ENCODE measurements at places on chromosomes 13 and 19. TPM values are rescaled to one million over a fixed set of nuclear protein-coding genes. Genes with fewer than 3 reads are reported as not detected.
A peak's percentile ranks its signal among the peaks of the same experiment; 100 is the strongest.

GRCh38 chr13:50104493-50104892, 89.2 kb downstream of the KCNRG start:
- peaks cover 27% of the 10 kb centered on the region for H3K36me3 ChIP-seq
- H3K27ac ChIP-seq: no peak overlapping the region
- no peaks in the 10 kb centered on the region for H3K4me1 ChIP-seq
- DNase-seq: no peak
- H3K27me3 ChIP-seq: no peaks in the 10 kb centered on the region

- H3K27ac ChIP-seq: no peak overlapping the region
- DNase-seq: peak; percentile 89
- no peaks in the 10 kb centered on the region for H3K36me3 ChIP-seq
- H3K4me3 ChIP-seq: no peak overlapping the region
- H3K4me1 ChIP-seq: peaks cover 51% of the 10 kb centered on the region
Measured at GRCh38 chr19:1767464-1767933, 14.2 kb downstream of the ONECUT3 start.

ODAD3 gene
- total RNA-seq: 0.51 TPM

GRCh38 chr19:5397804-5398692, 57.2 kb upstream of the ZNRF4 start:
- H3K4me3 ChIP-seq: no peak overlapping the region
- H3K4me1 ChIP-seq: no peaks in the 10 kb centered on the region
- no peak overlapping the region for H3K27ac ChIP-seq
- no peaks in the 10 kb centered on the region for H3K27me3 ChIP-seq
- DNase-seq: peak; percentile 78

DNA sequence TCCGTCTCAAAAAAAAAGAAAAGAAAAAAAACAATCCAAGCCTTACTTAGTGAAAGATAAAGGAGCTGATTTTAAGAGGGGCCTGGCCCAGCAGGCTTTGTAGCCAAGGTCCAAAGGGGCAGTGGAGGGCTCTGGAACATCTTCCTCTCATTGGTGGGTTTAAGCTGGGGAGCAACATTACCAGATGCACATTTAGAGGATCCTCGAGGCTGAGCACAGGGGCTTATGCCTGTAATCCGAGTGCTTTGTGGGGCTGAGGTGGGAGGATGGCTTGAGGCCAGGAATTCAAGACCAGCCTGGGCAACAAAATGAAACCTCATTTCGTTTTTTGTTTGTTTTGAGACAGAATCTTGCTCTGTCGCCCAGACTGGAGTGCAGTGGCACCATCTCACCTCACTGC, 8.0 kb upstream of the TMEM160 start:
- H3K4me1 ChIP-seq: peaks cover 3% of the 10 kb centered on the region
- no peak overlapping the region for H3K4me3 ChIP-seq
- no peak for DNase-seq
- H3K36me3 ChIP-seq: no peaks in the 10 kb centered on the region
- H3K27ac ChIP-seq: no peak overlapping the region

OR7A5 gene
- not detected for total RNA-seq

- H3K4me3 ChIP-seq: no peak overlapping the region
- no peaks in the 10 kb centered on the region for H3K36me3 ChIP-seq
- H3K27ac ChIP-seq: no peak overlapping the region
- no peaks in the 10 kb centered on the region for H3K27me3 ChIP-seq
Measured at GRCh38 chr19:39759457-39760184, 19.0 kb upstream of the LEUTX start.

GRCh38 chr19:2331601-2332246, 3.2 kb downstream of the SPPL2B start:
- H3K27me3 ChIP-seq: no peaks in the 10 kb centered on the region
- peaks cover 30% of the 10 kb centered on the region for H3K36me3 ChIP-seq
- no peak overlapping the region for H3K27ac ChIP-seq
- no peak for DNase-seq
- peaks cover 28% of the 10 kb centered on the region for H3K4me1 ChIP-seq
- no peak overlapping the region for H3K4me3 ChIP-seq

LRG1 gene
- 11.7 TPM for total RNA-seq

DNA sequence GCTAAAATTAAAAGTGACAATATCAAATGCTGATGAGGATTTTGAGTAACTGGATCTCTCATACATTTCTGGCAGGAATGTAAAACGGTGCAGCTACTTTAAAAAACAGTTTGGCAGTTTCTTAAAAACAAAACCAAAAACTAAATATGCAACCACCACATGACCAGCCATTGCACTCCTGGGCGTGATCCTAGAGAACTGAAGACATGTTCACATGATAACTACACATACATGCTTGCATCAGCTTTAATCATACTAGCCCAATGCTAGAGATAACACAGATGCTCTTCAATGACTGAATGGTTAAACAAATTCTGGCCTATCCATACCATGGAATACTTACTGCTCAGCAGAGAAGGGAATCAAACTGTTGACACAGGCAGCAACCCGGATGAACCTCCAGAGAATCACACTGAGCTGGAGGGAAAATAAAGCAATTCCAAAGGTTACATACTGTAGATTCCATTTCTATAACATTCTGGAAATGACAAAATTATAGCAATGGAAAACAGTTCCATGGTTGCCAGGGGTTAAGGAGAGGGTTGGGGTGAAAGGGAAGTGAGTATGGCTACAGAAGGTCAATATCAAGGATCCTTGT, 25.5 kb upstream of the NAXD start:
- no peaks in the 10 kb centered on the region for H3K36me3 ChIP-seq
- H3K27ac ChIP-seq: no peak overlapping the region
- no peaks in the 10 kb centered on the region for H3K27me3 ChIP-seq
- no peak for DNase-seq
- no peak overlapping the region for H3K4me3 ChIP-seq

DNA sequence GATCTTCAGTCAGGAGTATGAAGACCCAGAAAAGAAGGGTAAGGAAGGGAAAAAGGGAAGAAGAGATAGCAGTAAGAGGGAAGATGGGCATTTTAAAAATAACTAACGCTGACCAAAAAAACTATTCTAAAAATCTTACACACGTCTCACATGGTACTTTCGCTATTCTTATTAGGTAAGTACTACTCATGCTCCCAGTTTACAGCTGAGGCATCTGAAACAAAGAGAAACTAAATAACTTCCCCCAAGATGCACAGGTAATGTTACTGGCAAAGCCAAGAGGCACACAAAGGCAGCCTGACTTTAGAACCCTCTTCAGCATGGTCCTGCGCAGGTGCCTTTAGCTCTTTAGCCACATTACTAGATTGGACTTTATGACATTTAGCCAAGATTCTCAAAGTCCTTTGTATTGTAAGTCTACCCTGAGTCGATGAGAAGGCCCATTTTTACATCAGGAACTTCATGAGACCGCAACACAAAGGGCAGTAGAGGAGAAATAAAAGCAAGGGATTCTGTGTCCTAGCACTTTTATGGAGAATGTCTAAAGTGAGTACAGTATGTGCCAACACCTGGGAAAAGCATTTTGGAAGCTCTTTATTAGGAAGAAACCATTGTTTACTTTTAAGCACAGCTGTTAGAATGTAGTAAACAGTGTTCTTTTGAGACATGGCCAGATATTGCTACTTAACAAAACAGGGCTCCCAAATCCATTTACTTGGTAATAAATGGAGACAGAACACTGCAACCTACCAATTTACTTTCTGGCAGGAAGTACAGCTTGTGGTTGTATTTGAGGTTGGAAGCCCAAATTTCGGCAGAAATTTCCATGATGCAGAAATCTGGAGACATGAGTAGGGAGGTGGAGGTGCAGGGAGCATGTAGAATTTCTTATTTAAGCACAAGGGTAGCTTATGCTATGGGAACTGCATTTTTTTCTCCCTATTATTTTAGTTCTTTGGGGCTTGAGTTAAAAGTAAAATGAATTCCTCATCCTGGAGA, 250.7 kb downstream of the KCTD12 start:
- H3K4me1 ChIP-seq: no peaks in the 10 kb centered on the region
- no peak overlapping the region for H3K27ac ChIP-seq
- DNase-seq: no peak
- H3K27me3 ChIP-seq: no peaks in the 10 kb centered on the region

GRCh38 chr19:19655051-19655594, 8.4 kb downstream of the ATP13A1 start:
- no peak for DNase-seq
- peaks cover 98% of the 10 kb centered on the region for H3K36me3 ChIP-seq
- H3K4me1 ChIP-seq: no peaks in the 10 kb centered on the region
- H3K27ac ChIP-seq: no peak overlapping the region
- no peaks in the 10 kb centered on the region for H3K27me3 ChIP-seq

CACNG8 gene
- not detected for total RNA-seq

SCGB2B2 gene
- not detected for total RNA-seq

DNA sequence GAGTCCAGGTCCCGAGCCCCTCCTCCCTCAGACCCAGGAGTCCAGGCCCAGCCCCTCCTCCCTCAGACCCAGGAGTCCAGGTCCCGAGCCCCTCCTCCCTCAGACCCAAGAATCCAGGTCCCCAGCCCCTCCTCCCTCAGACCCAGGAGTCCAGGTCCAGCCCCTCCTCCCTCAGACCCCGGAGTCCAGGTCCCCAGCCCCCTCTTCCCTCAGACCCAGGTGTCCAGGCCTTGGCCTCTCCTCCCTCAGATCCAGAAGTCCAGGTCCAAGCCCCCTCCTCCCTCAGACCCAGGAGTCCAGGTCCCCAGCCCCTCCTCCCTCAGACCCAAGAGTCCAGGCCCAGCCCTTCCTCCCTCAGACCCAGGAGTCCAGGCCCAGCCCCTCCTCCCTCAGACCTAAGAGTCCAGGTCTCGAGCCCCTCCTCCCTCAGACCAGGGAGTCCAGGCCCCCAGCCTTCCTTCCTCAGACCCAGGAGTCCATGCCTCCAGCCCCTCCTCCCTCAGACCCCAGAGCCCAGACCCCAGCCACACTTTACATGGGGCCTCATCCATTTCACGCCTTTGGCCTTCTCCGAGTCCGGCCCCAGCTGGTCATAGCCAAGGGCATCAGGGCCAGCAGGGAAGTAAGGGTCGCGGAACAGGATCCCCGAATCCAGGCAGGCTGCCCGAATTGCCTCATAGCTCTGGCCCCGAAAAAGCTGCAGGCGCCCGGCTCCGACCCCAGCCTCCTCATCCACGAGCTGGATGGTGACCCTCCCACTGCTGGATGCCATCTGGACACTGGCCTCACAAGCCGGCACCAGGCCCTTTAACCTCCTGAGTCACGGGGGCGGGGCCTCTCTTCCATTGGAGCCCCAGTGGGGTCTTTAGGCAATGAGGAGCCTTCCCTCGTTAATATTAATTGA, 628 bp downstream of the CAPN12 start:
- peak; percentile 31 for DNase-seq
- H3K4me3 ChIP-seq: no peak overlapping the region
- no peaks in the 10 kb centered on the region for H3K27me3 ChIP-seq
- H3K36me3 ChIP-seq: no peaks in the 10 kb centered on the region

DNA sequence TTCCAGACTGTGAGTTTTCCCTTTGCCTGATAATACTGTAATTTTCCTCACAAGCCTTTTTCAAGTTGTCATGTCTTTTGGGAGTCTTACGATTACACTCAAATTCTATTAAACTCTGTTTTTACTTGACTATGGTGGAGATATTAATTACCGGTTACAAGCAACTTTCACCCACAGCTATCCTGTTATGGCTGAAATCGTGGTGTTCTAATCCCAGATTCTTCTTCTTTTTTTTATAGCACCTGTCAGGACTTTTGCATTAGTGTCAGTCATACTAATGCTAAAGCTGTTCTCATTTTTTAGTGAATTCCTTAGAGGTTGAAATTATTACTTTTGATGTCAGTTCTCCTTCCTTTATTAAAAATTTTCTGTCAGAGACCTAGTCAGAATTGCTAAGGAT, 187.8 kb upstream of the CSNK1A1L start:
- H3K27ac ChIP-seq: no peak overlapping the region
- H3K4me3 ChIP-seq: no peak overlapping the region
- no peaks in the 10 kb centered on the region for H3K36me3 ChIP-seq
- no peaks in the 10 kb centered on the region for H3K27me3 ChIP-seq

DNA sequence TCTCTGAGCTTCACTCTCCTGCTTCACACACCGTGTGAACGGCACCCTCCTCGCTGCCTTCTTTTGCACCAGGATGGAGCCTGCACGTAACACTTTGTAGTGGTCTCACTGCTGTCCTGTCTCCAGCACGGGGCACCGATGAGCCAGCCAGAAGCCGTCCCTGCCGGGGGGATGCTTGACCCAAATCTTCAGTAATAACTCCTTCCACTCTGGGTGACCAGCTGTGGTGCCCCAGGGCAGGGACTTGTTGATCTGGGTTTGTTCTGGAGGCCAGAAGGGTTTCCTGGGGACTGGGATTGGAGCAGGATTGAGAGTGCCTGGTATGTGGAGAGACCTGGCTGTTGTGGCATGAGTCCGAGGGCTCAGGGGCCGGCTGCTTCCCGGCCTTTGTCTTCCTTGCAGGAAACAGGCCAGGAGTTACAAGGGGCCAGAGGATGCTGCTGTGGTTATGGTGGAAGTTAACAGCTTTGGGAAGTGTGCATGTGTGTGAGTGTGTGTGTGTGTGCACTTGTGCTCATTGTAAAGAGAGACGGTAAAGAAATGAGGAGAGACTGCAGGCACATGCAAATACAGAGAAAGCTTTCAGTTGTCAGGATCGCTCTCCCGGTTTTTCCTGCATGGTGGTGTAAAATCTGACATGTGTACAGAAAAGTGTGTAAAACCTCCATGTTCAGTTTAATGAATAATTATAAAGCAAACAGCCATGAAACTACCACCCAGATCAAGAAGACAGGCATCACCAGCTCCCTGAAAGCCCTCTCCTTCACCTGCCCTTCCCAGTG, 18.9 kb downstream of the PAK4 start:
- H3K4me3 ChIP-seq: no peak overlapping the region
- H3K27me3 ChIP-seq: no peaks in the 10 kb centered on the region
- no peak overlapping the region for H3K27ac ChIP-seq
- H3K36me3 ChIP-seq: no peaks in the 10 kb centered on the region
- DNase-seq: no peak

TGFB1 gene
- 131 TPM for total RNA-seq

GRCh38 chr19:16327501-16327900, 2.9 kb downstream of the KLF2 start:
- H3K4me3 ChIP-seq: no peak overlapping the region
- H3K27me3 ChIP-seq: peaks cover 12% of the 10 kb centered on the region
- no peak overlapping the region for H3K27ac ChIP-seq
- H3K36me3 ChIP-seq: no peaks in the 10 kb centered on the region
- peaks cover 35% of the 10 kb centered on the region for H3K4me1 ChIP-seq
- no peak for DNase-seq

Measured in K562 (cell line).